ENCODE measurements at places on chromosomes 13 and 19.

GRCh38 chr13:74975111-74975510 is 506.9 kb downstream of the TBC1D4 start:
- no peaks in the 10 kb centered on the region for H3K4me1 ChIP-seq
- H3K27ac ChIP-seq: no peak overlapping the region
- peaks cover 5% of the 10 kb centered on the region for H3K27me3 ChIP-seq
- no peak overlapping the region for H3K4me3 ChIP-seq

GRCh38 chr13:47480951-47481350 is 520.1 kb downstream of the SUCLA2 start:
- H3K27ac ChIP-seq: no peak overlapping the region
- H3K4me3 ChIP-seq: no peak overlapping the region
- no peak for DNase-seq
- no peaks in the 10 kb centered on the region for H3K27me3 ChIP-seq
- H3K36me3 ChIP-seq: no peaks in the 10 kb centered on the region
- no peaks in the 10 kb centered on the region for H3K4me1 ChIP-seq

- no peaks in the 10 kb centered on the region for H3K27me3 ChIP-seq
- DNase-seq: no peak
- H3K4me3 ChIP-seq: no peak overlapping the region
- no peaks in the 10 kb centered on the region for H3K4me1 ChIP-seq
- no peaks in the 10 kb centered on the region for H3K36me3 ChIP-seq
- no peak overlapping the region for H3K27ac ChIP-seq
Observed at GRCh38 chr13:38518328-38518727, 168.5 kb upstream of the FREM2 start.

- no peaks in the 10 kb centered on the region for H3K27me3 ChIP-seq
- H3K4me3 ChIP-seq: no peak overlapping the region
- peaks cover 95% of the 10 kb centered on the region for H3K36me3 ChIP-seq
- H3K4me1 ChIP-seq: no peaks in the 10 kb centered on the region
- DNase-seq: no peak
Observed at GRCh38 chr19:39470724-39471339, 9.8 kb upstream of the TIMM50 start.

DNA sequence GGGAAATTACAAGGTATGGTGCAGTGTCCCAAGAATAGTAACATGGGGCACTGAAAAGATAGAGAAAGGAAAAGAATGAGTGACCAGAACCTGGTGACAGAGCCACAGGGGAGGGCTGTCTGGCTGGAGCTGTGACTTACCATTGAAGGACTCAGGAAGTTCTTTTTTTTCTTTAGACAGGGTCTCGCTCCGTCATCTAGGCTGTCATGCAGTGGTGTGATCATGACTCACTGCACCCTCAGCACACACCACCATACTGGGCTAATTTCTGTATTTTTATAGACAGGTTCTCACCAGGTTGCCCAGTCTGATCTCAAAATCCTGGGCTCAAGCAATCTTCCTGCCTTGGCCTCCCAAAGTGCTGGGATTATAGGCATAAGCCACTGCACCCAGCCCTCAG is 8.8 kb upstream of the CPB2 start:
- no peaks in the 10 kb centered on the region for H3K4me1 ChIP-seq
- no peak overlapping the region for H3K27ac ChIP-seq
- no peaks in the 10 kb centered on the region for H3K36me3 ChIP-seq
- H3K4me3 ChIP-seq: no peak overlapping the region

GRCh38 chr19:36547001-36547732 is 19.1 kb upstream of the ZNF260 start:
- no peaks in the 10 kb centered on the region for H3K27me3 ChIP-seq
- no peak overlapping the region for H3K4me3 ChIP-seq
- no peak for DNase-seq
- H3K27ac ChIP-seq: no peak overlapping the region
- H3K4me1 ChIP-seq: no peaks in the 10 kb centered on the region
- peaks cover 57% of the 10 kb centered on the region for H3K36me3 ChIP-seq

DNA sequence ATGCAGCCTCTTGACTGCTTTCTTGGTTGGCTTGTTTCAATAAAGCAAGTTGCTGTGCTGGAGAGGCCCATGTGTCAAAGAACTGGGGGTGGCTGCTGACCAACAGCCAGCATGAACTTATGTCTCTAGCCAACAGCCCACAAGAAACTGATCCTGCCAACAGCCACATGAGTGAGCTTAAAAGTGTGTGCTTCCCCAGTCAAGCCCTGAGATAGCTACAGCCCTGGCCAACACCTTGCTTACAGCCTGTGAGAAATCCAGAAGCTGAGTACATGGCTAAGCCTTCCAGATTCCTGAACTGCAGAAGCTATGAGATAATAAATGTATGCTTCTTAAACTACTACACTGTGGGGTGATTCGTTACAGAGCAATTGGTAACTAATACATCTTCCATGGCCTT is 38.9 kb upstream of the IPO5 start:
- H3K4me1 ChIP-seq: no peaks in the 10 kb centered on the region
- H3K27ac ChIP-seq: no peak overlapping the region
- DNase-seq: no peak
- no peaks in the 10 kb centered on the region for H3K36me3 ChIP-seq
- H3K4me3 ChIP-seq: no peak overlapping the region
- no peaks in the 10 kb centered on the region for H3K27me3 ChIP-seq

DNA sequence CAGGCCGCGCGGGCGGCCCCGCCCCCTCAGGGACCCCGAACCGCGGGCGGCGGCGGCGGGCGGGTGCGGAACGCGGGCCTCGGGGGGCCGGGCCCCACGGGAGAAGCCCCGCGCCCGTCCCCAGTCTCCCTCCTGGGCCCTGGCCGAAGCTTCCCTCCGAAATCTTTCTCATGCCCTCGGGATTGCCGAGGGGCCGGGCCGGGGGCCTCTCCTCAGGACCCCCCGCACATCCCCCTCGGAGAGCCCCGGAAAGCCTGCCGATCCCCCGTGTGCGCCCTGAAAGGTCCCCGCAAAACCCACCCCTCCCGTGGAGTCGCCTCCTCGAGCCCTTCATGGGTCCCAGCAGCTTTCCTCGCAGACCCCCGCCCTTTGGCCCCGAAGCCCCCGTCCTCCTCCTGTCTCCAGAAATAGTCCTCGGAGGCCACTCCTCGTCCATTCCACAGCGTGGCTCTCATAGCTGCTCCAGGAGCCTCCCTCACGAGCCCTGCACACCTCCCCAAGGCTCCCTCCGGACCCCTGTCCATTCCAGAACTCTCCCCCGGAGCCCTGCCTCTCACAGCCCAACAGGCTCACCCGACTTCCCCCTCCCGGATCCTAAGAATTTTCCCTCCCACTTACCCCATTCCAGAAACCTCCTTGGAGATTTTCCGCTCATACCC is 555 bp downstream of the SAMD4B start:
- peaks cover 57% of the 10 kb centered on the region for H3K4me1 ChIP-seq
- peaks cover 14% of the 10 kb centered on the region for H3K36me3 ChIP-seq
- H3K27ac ChIP-seq: peak overlapping the region; percentile 27
- no peak for DNase-seq

GRCh38 chr19:13068085-13068846 is 34.4 kb downstream of the LYL1 start:
- no peaks in the 10 kb centered on the region for H3K27me3 ChIP-seq
- no peak overlapping the region for H3K4me3 ChIP-seq
- H3K4me1 ChIP-seq: no peaks in the 10 kb centered on the region
- no peak overlapping the region for H3K27ac ChIP-seq

DNA sequence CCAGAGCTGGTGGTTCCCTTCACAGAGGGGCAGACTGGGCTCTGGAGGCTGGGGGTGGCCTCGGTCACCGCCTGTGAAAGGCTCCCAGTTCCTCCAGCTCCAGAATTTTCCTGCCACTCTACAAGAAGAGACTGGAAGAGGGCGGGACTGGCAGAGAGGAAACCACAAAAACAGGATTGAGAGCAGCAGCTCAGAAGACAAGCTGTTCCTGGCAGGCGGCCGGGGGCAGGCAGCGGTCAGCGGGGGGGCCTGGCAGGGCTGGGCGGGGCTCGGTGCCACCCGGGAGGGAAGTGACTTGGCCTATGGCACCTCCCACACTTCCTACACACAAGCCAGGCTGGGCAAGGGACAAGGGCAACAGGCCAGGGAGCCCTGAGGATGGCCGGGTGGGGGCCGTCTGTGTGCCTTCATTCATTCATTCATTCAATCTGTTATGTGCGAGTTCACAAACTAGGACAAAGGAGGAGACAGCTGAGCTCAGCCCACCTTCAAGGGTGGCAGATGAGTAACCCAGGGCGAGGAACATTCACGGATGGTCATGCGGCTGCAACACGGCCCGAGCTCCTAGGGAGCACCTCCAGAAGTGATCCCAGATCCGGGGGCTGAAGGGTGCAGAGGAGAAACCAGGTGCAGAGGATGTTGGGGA is 16.9 kb upstream of the BTBD2 start:
- peaks cover 41% of the 10 kb centered on the region for H3K4me1 ChIP-seq
- H3K36me3 ChIP-seq: no peaks in the 10 kb centered on the region
- no peak for DNase-seq
- peak overlapping the region; percentile 17 for H3K4me3 ChIP-seq
- H3K27ac ChIP-seq: peak overlapping the region; percentile 60
- H3K27me3 ChIP-seq: no peaks in the 10 kb centered on the region

- no peaks in the 10 kb centered on the region for H3K27me3 ChIP-seq
- H3K36me3 ChIP-seq: no peaks in the 10 kb centered on the region
- H3K4me3 ChIP-seq: peak overlapping the region; percentile 44
- H3K27ac ChIP-seq: peak overlapping the region; percentile 97
- peaks cover 95% of the 10 kb centered on the region for H3K4me1 ChIP-seq
Observed at GRCh38 chr19:16367261-16367683, 42.6 kb downstream of the KLF2 start.

- H3K27me3 ChIP-seq: peaks cover 7% of the 10 kb centered on the region
- DNase-seq: no peak
- H3K4me1 ChIP-seq: no peaks in the 10 kb centered on the region
- H3K4me3 ChIP-seq: no peak overlapping the region
- H3K36me3 ChIP-seq: no peaks in the 10 kb centered on the region
- no peak overlapping the region for H3K27ac ChIP-seq
Observed at GRCh38 chr13:21703846-21704245, 33.0 kb downstream of the FGF9 start.

DNA sequence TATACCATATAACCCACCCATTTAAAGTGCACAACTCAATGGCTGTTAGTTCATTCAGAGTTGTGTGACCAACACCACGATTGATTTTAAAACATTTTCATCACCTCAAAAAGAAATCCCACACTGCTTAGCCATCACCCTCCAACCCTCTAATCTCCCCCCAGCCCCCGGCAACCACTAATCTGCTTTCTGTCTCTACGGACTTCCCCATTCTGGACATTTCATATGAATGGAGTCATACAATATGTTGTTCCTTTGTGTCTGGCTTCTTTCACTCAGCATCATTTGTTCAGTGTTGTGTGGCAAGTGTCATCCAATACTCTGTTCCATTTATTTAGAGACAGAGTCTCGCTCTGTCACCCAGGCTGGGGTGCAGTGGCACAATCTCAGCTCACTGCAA is 4.0 kb upstream of the PNMA8B start:
- H3K4me1 ChIP-seq: peaks cover 12% of the 10 kb centered on the region
- peaks cover 10% of the 10 kb centered on the region for H3K27me3 ChIP-seq
- DNase-seq: no peak
- H3K36me3 ChIP-seq: no peaks in the 10 kb centered on the region
- no peak overlapping the region for H3K27ac ChIP-seq

DNA sequence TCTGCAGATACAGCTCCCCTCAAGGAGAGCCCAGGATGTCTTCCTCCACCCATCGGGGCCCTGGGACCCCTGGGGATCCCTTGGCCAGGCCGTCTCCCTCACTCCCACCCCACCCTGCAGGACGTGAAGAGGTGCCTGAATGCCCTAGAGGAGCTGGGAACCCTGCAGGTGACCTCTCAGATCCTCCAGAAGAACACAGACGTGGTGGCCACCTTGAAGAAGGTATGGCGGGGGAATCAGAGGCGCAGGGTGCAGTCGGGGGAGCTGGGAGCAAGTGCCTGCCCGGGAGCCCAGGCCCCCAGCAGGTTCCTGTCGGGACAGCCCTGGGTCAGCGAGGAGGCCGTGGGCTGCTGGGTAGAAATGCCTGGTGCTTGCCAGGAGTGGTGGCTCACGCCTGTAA is 19.6 kb downstream of the PLIN4 start:
- DNase-seq: no peak
- no peaks in the 10 kb centered on the region for H3K4me1 ChIP-seq
- H3K27me3 ChIP-seq: no peaks in the 10 kb centered on the region
- no peak overlapping the region for H3K27ac ChIP-seq

- no peak for DNase-seq
- peaks cover 22% of the 10 kb centered on the region for H3K4me1 ChIP-seq
- no peak overlapping the region for H3K27ac ChIP-seq
- no peaks in the 10 kb centered on the region for H3K27me3 ChIP-seq
Observed at GRCh38 chr19:6458695-6459261, 814 bp downstream of the SLC25A23 start.

DNA sequence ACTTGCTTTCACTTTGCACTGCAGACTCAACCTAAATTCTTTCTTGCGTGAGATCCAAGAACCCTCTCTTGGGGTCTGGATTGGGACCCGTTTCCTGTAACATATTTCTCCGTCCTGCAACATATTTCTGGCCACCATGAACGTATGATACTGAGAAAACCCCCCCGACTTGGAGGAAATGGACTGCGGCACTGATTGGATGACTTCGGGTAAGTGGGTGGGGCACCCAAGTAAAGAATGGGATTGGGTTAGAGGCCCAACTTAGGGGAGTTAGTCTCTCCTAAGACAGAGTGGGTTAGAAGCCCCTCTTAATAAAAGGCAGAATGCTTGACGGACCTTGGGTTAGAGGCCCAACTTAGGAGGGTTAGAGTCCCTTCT is 690.4 kb downstream of the UQCRFS1 start:
- H3K4me3 ChIP-seq: no peak overlapping the region
- H3K27ac ChIP-seq: no peak overlapping the region
- H3K27me3 ChIP-seq: no peaks in the 10 kb centered on the region
- no peak for DNase-seq
- H3K4me1 ChIP-seq: no peaks in the 10 kb centered on the region
